8988T (cell line): ENCODE measurements at places on chromosomes 16 and 17.
A peak's percentile ranks its signal among the peaks of the same experiment; 100 is the strongest.

GRCh38 chr16:68374246-68374805 is 63.5 kb downstream of the PRMT7 start:
- no peak for DNase-seq

- DNase-seq = no peak
Measured at GRCh38 chr16:57688487-57688986, 6.1 kb upstream of the DRC7 start.

- DNase-seq = peak; percentile 32
Measured at GRCh38 chr17:48645639-48646182, 19.6 kb upstream of the HOXB9 start.

DNA sequence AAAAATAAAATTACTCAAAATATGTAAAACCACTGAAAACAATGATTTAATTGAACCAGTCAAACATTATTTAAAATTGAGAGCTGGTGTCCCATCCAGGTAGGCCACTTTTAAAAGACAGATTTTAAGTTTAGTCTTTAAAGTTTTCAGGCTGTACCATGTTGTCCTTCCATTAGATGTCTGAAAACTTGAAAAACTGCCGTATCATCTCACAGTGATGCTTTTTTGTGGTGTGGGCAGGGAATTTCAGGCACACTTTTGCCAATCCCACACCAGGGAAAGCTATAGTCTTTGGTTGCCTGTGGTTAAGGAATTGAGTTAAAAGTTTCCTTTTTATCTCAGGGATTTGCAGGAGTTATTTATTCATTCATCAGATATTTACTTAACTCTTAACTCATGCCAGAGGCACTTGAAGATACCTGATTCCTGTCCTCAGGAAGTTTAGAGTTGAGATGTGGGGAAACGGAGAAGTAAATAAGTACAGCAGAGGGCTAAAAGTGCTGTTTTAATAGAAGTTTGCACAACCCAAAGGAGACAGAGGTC is 3.2 kb downstream of the SNTB2 start:
- no peak for DNase-seq

DNA sequence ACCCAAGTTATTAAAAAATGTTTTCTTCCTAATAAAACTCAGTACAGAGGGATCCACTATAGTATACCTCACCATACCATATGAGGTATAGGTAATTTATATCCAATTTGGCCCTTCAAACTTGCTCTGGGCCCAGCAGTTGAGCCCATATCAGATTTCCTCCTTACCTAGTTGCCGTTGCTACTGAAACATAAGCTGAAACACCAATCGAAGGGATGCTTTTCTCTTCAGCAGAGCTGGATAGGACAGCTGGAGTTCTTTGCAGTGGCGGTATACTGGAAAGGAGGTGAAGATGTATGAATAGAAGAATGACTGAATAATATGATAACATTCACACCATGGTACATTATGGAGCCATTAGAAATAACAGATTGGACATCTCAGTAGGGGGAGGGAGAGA is 42.7 kb downstream of the TNRC6C start:
- no peak for DNase-seq

DNA sequence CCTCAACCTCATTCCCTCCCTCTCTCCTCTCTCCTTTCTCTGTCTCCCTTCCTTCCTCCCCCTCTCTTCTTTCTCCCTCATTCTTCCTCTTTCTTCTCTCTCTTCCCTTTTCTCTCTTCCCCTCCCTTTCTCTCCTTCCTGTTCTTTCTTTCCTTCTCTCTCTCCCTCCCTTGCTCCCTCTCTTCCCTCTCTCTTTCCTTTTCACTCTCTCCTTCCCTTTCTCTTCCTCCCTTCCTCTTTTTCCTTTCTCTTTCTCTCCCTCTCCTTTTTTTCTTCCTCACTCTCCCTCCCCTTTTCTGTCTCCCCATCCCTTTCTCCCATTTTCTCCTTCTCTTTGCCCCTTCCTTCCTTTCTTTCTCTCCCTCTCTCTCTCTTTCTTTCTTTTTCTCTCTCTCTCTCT is 7.9 kb upstream of the ELAC2 start:
- DNase-seq = no peak

DNA sequence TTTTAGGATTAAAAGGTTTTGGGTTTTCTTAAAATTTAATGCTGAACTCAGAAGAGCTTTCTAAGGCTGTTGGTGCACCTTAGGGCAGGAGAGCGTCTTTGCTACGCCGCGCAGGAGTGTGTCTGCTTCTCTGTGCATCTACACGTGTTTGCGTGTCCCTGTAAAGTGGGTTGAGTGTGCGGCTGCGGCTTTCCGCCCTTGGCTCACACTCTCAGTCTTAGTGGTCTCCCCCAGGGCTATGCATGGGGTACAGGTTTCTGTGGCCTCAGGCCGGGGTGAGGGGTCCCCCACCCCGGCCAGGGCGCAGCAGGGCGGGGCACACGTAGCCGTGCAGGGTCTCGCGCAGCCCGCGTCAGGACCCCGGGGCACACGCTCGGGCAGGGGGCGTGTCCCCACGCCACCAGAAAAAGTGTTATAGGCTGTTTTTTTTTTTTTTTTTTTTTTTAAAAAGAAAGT is 727 bp upstream of the TENT4B start:
- DNase-seq = no peak

DNA sequence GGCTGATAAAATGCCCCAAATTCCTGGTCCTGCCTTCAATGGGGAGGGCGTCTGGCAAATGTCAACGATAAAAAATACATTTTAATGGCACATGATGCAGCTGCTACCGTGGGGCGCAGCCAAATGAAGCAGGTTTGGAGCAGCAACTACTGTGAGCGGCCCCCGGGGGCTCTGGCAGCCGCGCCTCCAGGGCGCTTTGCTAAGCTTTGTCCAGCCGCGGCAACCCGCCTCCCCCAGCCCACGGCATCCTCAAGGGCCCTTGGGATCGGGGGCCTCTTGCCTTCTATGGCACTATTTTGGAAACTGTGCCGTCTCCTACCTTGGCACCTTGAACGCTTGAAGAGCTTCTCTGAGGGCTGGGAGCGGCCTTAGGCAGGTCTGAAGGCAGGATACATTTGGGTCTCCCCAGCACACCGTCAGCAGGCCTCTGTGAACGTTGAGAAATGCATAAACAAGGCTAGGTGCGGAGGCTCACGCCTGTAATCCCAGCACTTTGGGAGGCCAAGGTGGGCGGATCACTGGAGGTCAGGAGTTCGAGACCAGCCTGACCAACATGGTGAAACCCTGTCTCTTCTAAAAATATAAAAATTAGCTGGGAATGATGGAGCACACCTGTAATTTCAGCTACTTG is 25.1 kb downstream of the TBX4 start:
- DNase-seq = no peak

- peak; percentile 95 for DNase-seq
Measured at GRCh38 chr16:85750827-85751697, at the start of gene C16orf74. Gene C16orf74, minus strand, starts transcription at chr16:85751096. Its CDS starts 15,879 bp downstream, at chr16:85735217.

GRCh38 chr16:89293276-89294143 is 76.0 kb downstream of the ZNF778 start:
- DNase-seq = no peak

DNA sequence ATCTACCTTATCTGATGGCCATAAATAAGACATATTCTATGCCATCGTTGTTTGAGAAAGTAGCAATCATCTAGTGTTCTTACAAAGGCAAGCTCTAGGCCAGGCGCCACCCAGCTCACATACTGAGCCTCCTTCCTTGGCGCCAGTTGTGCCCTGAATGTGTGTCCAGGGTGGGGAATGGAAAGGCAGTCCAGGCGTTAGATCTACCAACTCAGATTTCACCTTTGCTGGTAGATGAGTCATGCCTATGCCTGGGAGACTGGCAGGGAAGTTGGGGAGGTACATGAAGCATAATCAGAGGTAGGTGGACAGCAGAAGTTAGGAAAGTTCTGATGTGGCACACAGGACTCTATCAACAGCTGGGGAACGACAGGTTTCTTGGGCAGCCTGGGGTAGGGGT is 23.6 kb downstream of the SDR42E1 start:
- no peak for DNase-seq
